ENCODE measurements at places on chromosomes 7 and 10. TPM values are rescaled to one million over a fixed set of nuclear protein-coding genes. Genes with fewer than 3 reads are reported as not detected.

GRCh38 chr10:99431190-99431760 is 851 bp upstream of the GOT1 start:
- DNase-seq: no peak
- H3K36me3 ChIP-seq: no peaks in the 10 kb centered on the region
- no peaks in the 10 kb centered on the region for H3K27me3 ChIP-seq
- peaks cover 25% of the 10 kb centered on the region for H3K4me1 ChIP-seq

DNA sequence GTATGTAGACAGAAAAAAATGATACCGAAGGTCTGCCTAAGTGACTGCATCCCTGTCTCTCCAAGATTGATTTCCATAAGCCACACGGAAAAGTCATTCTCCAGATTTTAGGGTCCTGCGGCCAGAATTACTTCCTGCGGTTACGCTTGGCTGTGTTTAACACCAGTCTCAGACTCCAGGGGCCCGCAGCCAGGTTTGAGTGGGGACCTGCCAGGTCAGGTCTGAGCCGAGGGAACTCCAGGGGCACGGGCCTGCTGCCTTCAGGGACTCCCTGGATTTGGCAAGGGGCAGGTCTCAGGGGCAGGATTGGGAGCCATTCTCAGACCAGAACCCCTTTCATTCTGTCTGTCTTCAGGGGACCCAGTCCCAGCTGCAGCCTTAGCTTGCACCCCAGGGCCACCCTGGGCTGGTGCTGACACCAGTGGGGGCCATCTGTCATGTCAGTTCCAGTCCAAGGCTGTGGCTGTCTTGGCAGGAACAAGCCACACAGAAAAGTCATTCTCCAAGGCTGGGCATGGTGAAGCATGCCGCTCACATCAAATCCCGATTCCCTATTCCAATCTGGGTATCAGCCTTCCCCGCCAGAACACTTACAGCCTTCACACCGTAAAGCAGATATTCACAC is 39.0 kb downstream of the TMEM120A start:
- H3K4me3 ChIP-seq: no peak overlapping the region
- no peak overlapping the region for H3K27ac ChIP-seq
- peaks cover 13% of the 10 kb centered on the region for H3K36me3 ChIP-seq
- no peaks in the 10 kb centered on the region for H3K4me1 ChIP-seq

- DNase-seq: no peak
- peaks cover 30% of the 10 kb centered on the region for H3K36me3 ChIP-seq
- H3K27ac ChIP-seq: peak overlapping the region; percentile 82
- peak overlapping the region; percentile 78 for H3K4me3 ChIP-seq
- H3K4me1 ChIP-seq: peaks cover 52% of the 10 kb centered on the region
- H3K27me3 ChIP-seq: no peaks in the 10 kb centered on the region
Observed at GRCh38 chr10:5814110-5815107, 1.2 kb upstream of the GDI2 start.

STAG3 gene
- 22.3 TPM for total RNA-seq

DNA sequence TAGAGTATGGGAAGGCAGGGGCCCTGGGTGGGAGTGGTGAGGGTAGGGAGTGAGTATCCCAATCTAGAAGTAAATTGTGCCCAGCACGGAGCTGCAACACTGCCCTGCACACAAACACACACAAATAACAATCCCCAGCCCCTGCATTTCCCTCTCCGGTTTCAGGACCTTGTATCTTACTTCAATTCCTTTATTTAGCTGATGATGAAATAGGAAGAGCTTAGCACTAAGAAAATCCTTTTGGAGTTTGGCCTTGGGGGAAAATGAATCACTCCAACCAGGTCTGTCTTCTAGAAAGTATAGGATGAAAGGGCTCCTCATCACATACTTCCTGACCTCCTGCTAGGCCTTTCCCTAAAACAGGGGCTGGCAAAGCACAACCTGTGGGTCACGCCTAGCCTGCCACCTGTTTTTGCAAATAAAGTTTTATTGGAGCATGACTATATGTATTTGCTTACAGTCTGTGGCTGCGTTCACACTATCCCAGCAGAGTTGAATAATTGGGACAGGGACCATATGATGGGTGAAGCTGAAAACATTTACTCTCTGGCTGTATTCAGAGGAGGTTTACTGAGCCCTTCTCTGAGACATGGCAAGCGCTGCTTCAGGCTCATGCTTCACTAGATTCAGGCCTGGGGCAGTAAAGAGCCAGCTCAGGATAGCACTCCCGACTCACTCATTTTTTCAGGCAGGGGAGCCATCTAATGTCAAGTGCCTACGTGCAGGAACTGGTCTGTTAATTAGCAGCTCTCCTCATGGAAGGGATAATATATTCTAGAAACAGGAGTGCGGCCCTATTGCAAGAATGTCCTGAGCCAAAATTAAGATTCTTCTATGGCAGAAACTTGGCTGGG is 111.0 kb downstream of the EGFR start:
- H3K27me3 ChIP-seq: peaks cover 8% of the 10 kb centered on the region
- peaks cover 21% of the 10 kb centered on the region for H3K4me1 ChIP-seq
- H3K4me3 ChIP-seq: no peak overlapping the region
- no peak for DNase-seq
- H3K36me3 ChIP-seq: no peaks in the 10 kb centered on the region

DNA sequence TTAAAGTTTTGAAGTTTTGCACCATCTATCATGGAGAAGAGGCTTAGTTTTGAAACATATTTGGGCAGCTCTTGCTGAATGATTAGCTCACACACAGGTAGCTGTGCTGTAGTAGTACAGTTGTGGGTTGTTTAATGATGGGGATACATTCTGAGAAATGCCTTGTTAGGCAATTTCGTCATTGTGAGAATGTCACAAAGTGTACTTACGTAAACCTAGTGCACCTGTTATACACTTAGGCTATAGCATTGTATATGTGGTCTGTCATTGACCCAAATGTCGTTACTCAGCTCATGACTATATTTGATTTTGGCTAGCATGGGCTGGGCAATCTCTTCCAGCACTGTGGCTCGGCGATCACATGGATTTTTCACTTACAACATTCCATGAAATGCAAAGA is 247.2 kb upstream of the IGFBP3 start:
- no peaks in the 10 kb centered on the region for H3K4me1 ChIP-seq
- no peak for DNase-seq
- no peaks in the 10 kb centered on the region for H3K27me3 ChIP-seq
- no peak overlapping the region for H3K4me3 ChIP-seq
- no peaks in the 10 kb centered on the region for H3K36me3 ChIP-seq

DNA sequence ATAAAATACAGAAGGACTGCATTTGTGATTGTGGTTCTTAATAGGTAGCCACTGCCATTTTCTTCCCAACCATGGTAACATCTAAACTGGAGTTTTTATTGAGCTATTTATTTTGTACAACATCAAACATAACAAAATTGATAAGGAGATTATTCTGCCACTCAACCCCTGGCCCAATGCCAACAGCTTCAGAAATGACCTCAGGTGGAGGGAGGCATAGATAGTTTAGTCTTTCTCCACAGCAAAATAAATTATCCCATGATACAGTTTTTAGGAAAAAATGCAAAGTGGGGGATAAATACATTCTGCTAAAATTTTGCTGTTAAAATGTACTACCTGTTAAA is 57.6 kb downstream of the LRRTM3 start:
- H3K36me3 ChIP-seq: no peaks in the 10 kb centered on the region
- H3K4me1 ChIP-seq: no peaks in the 10 kb centered on the region

DNA sequence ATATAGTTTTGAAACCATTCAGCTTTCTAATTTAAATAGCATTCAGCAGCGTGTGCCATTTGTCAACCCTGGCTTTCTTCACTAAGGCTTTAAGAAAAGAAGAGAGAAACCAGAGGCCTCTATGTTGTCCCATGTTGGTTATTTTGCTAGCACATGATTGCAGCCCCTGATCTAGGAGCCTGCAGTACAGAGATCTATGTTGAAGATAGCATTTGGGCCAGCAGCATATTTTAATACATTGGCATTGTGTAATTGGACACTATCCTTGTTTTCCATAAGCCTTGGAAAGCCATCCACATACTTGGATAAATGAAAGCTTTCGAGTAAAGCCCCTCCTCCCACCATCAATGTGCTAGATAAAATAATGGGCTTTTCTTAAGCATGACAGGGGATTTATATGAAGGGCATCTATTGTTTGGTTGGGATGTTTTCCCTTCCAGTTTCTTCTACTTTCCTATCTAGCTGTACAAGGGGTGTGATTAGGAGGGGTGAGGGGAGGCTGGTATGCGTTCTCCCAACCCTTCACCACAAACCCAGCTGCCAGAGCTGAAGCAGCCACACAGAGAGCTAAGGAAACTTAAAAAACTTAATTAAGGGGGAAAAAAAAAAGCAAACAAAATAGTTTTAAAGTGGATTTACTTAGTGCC is 23.1 kb upstream of the SDHAF3 start:
- no peak overlapping the region for H3K4me3 ChIP-seq
- peaks cover 10% of the 10 kb centered on the region for H3K27me3 ChIP-seq
- no peak for DNase-seq
- H3K27ac ChIP-seq: no peak overlapping the region

GRCh38 chr10:49294731-49295130 is 4.2 kb upstream of the C10orf71 start:
- DNase-seq: no peak
- H3K27me3 ChIP-seq: peaks cover 21% of the 10 kb centered on the region
- H3K27ac ChIP-seq: no peak overlapping the region

- DNase-seq: no peak
- H3K4me3 ChIP-seq: no peak overlapping the region
- peaks cover 2% of the 10 kb centered on the region for H3K4me1 ChIP-seq
- H3K36me3 ChIP-seq: peaks cover 24% of the 10 kb centered on the region
- no peaks in the 10 kb centered on the region for H3K27me3 ChIP-seq
Observed at GRCh38 chr7:131456338-131456737, 100.1 kb downstream of the PODXL start.

DNA sequence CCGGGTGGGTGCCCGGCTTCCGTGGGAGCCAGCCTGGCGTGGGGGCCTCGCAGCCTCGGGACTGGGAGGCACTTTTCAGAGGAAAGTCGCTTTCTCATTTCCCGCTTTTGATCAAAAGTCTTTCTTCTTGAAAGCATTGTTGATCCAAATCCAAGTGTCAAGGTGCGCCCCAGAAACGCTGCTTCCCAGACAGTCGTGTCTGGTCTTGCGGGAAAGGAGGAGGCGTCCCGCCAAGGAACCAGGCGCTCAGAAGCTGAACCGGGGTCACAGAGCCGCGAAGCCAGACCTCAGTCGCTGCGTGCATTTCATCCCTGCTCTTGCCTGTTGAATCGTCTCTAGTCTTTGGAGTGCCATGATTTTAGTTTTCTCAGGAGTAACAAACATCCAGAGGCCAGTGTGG is 1.1 kb upstream of the BNIP3 start:
- H3K27ac ChIP-seq: no peak overlapping the region
- peaks cover 39% of the 10 kb centered on the region for H3K36me3 ChIP-seq
- H3K4me1 ChIP-seq: peaks cover 28% of the 10 kb centered on the region
- peak overlapping the region; percentile 71 for H3K4me3 ChIP-seq
- DNase-seq: no peak

DNA sequence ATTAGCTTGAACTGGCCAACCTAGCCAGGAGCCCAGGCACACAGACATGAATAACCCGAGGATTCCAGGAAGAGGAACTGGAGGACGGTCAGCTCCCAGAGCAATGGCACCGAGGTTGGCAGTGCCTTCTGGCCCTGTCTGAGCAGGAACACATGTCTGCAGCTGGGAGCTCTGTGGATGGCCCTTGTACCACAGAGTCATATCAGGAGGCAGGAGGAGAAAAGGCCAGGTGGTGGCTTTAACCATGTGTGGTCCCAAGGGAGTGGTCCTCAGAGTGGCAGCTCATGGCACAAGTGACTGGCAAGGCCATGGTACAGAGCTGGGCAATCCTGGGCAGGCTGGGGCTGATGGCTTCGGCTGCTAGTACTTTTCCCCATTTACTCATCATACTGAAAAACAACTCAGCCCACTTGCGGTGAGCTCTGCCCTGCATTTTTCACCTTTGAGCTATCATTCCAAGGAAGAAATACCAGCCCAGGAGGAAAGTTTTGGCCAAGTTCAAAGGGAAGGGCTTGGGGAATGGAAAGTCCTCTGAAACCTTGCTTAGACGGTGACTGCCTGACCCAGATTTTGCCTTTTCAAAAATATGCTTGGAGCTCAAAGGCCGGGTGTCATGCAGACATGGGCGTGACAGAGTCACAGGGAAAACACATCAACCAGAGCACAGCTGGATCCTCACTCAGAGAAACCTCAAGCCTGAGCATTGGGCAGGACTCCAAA is 25.7 kb upstream of the LOXL4 start:
- peaks cover 4% of the 10 kb centered on the region for H3K27me3 ChIP-seq
- DNase-seq: no peak
- H3K4me1 ChIP-seq: no peaks in the 10 kb centered on the region
- H3K4me3 ChIP-seq: no peak overlapping the region
- H3K27ac ChIP-seq: no peak overlapping the region

DNA sequence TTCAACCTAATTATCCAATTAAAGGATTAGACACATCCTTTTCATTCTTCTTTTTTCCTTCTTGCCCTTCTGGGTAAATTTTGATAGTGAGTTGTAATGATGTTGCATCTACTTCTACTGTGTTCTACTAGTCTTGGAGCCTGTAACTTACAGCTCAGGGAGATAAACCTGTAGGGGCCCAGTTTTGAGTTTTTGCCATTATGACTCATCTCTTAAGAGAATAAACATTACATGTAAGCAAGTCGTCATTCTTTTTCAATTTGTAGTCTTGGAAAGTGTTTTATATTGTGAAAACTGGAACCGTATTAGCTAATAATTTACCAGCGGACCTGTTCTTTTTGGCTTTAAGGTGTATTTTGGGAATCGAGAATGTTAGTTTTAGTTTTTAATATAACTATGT is 89.7 kb upstream of the RPA3 start:
- H3K27ac ChIP-seq: no peak overlapping the region
- no peak for DNase-seq

DNA sequence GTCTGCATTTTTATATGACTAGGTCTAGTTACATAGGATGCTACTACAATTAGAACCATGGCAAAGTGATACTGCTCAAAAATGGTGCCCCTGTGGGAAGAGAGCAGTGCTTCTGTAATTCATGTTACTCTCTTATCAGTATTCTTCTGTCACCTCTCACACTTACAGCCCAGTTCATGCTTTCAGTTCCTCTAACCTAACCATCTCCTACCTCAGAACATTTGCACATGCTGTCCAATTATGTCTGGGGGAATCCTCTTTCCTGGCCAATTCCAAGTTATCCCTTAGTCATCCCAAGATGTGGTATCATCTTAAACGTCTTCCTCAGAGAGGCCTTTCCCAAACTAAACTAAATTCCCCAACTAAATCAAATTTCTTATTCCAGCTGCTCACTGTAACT is 190.2 kb downstream of the RELN start:
- no peak for DNase-seq
- H3K36me3 ChIP-seq: no peaks in the 10 kb centered on the region
- no peak overlapping the region for H3K27ac ChIP-seq

DNA sequence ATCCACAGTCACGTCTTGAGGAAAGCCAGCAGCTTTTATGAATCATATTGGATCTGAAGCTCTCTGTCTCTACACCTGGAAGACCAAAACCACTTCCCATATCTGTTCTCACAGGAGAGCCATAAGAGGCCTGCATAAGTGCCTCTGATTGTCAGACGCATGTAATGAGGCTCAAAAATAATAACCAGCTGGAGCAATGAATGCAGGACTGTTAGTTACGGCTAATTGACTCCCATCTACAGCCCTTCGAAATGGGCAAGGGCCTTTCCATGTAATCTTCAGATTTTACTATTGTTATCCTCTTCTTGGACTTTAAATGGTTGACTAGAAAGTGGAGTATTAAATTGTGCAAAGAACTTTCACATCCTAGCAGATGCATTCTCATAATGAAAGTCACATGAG is 4.4 kb upstream of the SEMA3C start:
- no peak overlapping the region for H3K4me3 ChIP-seq
- H3K4me1 ChIP-seq: peaks cover 8% of the 10 kb centered on the region
- H3K27me3 ChIP-seq: peaks cover 32% of the 10 kb centered on the region
- DNase-seq: no peak

PIK3AP1 gene
- total RNA-seq: 12.4 TPM

FAM25G gene
- not detected for total RNA-seq

Measured in activated T-helper 2 cell treated with anti-CD3 and anti-CD28 coated beads, Interferon-gamma antibody, Interleukin-2, Interleukin-4, amounts not matched to agents 10 μg/mL and 5 μg/mL and 100 μg/mL, durations not matched to agents 14 hours and 24 hours and 36 hours (primary cell).